ENCODE measurements at places on chromosomes 7 and 10.

- DNase-seq, result no peak
Measured at GRCh38 chr10:30437031-30437841, 3.3 kb downstream of the MAP3K8 start.

GRCh38 chr7:90178679-90179278, 24.5 kb downstream of the STEAP1 start:
- peak; percentile 79 for DNase-seq

GRCh38 chr7:147145194-147145593, 1028.6 kb downstream of the CNTNAP2 start:
- DNase-seq, result no peak

DNA sequence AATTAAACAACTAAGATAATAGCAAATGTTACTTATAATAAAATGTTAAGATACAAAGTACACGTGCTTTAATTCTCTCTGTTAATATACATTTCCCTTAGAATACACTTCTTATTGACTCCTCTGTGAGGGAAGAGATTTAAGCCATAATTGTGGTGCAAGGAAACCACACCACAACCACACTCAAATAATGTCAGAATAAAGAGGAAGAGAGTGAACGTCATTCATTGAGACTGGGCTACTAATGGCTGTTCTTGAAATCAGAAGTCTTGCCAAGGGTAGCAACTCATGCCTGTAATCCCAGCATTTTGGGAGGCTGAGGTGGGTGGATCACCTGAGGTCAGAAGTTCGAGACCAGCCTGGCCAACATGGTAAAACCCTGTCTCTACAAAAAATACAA, 10.0 kb downstream of the FAM171A1 start:
- no peak for DNase-seq

- DNase-seq, result no peak
Measured at GRCh38 chr10:13862546-13863233, 275.9 kb downstream of the PRPF18 start.

GRCh38 chr7:105963038-105963667, at the start of gene CDHR3:
Gene CDHR3 (plus strand): TSS chr7:105963264. CDS start chr7:105963319, 55 bp downstream.
- no peak for DNase-seq

- no peak for DNase-seq
Measured at GRCh38 chr7:98276241-98276761, 5.2 kb upstream of the BRI3 start.

DNA sequence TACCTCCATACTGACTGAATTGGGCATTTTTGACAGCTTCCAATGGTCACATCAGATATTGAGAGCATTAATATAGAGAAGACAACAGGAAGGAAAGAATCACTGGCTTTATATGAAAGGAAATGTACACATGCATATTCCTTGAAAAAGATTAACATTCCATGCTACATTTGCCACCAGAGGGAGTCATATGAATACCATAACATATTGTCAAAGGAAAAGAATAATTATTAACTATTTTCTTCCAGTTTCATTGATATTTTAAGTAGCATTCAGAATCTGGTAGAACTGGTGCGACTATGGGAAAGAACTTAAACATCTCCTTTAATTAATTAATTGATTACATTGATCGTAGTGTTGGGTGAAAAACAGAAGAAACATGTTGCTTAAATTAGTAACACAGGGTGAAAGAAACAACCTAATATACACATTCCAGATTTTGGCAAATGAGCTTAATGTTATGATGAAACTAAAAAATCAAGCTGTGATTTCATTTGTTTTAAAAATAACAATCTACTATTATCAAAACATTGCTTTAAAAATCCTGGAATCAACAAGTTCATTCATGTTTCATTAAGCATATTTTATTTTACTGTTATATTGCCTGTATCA, 71.5 kb downstream of the GPR85 start:
- no peak for DNase-seq

DNA sequence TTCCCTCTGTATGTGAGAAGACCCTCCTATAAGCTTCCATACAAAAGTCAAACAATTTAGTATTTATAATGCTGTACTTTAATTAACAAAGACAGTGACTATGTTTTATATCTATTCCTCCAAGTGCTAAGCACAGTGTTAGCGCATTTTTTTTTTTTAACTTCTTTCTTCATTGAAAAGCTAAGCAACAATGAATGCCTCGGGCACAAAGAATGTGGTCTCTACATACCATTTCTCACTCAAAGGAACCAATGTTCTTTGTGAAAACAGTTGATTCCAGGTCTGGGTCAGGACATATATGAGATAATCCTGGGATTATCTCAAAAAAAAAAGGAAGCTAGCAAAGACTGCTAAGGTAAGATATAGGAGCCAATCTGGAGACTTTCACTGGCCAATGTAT, 26.2 kb upstream of the REEP3 start:
- no peak for DNase-seq

GRCh38 chr10:70984986-70985722, 96.8 kb upstream of the PCBD1 start:
- no peak for DNase-seq

GRCh38 chr7:71826141-71826540, 586.0 kb downstream of the CALN1 start:
- DNase-seq, result no peak

DNA sequence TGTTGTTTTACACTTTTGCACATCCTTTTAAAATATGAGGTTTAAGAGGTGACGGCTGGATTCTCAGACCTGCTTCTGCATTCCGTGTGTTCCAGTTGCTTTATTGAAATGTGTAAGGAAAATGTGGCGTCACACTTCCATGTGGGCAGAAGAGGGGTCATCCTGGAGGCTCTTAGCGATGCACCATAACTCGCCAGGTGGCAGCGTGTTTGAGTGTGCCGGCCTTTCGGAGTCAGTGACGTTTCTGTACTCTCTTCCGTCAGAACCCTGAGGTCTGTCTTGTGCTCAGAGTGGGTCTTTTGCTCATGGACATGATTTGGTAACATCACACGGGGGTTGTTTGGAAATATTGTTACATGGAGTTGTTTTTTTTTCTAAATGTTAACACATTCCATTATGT, 9.1 kb downstream of the PPP2R2D start:
- DNase-seq, result no peak

- DNase-seq, result no peak
Measured at GRCh38 chr10:12634621-12634931, 285.2 kb downstream of the CAMK1D start.

GRCh38 chr10:95243318-95243617, 47.5 kb downstream of the PDLIM1 start:
- no peak for DNase-seq

- no peak for DNase-seq
Measured at GRCh38 chr7:158422887-158423560, 164.6 kb downstream of the PTPRN2 start.

DNA sequence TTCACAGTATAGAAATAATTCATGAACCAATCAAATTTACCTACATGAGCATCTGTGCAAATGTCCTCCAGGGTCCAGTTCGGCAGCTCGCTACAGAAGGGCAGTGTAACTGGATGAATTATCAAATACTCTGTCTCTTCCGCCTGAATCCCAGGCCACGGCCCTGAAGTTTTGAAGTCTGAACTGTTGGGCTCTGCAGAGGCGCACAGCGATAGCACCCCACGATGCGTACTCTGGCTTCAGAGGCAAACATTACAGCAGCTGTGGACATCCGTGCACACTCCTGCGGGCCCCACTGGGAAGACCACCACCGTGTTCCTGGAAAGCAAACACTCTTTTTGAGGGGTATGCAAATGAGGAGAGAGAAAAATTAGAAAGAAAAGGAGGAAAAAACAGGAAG, 259.8 kb upstream of the TCERG1L start:
- DNase-seq, result no peak

DNA sequence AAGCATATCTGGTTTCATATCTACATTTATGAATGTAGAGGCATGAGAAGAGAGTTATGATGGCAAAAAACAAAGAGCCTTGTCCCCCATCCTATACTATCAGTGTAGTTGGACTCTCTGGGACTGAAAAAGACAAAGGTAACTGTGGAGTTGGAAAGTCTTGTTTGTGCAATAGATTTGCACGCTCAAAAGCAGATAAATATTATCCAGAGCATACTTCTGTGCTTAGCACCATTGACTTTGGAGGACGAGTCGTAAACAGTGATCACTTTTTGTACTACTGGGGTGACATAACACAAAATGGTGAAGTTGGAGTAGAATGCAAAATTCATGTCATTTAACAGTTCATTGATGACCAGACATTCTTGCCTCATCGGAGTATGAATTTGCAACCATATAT, 85.2 kb upstream of the EGFR start:
- no peak for DNase-seq
